A549 treated with CpdA at 1 μM for 4 hours (cell line): ENCODE measurements at places on chromosomes 3 and 15. TPM values are rescaled to one million over a fixed set of nuclear protein-coding genes. Genes with fewer than 3 reads are reported as not detected.

Gene MYO1E
- 177 to 223 TPM (median 211 TPM) in 5 replicates for total RNA-seq

Gene OR5K2
- not detected in 5 replicates for total RNA-seq

Gene SLC7A14
- not detected in 5 replicates for total RNA-seq

Gene HYAL3
- 7.8 to 10.6 TPM (median 9.1 TPM) in 5 replicates for total RNA-seq

Gene REC114
- not detected in 5 replicates for total RNA-seq

Gene STRA6
- total RNA-seq = 51.0 to 75.4 TPM (median 63.6 TPM) in 5 replicates

Gene MESP1
- 2.9 to 7.5 TPM (median 6.2 TPM) in 5 replicates for total RNA-seq

Gene CMTM8
- total RNA-seq = 6.2 to 10.7 TPM (median 9.7 TPM) in 5 replicates

Gene ELP6
- 26.7 to 29.6 TPM (median 28.7 TPM) in 5 replicates for total RNA-seq
